A549 (cell line): ENCODE measurements at places on chromosomes 2 and 18.

DNA sequence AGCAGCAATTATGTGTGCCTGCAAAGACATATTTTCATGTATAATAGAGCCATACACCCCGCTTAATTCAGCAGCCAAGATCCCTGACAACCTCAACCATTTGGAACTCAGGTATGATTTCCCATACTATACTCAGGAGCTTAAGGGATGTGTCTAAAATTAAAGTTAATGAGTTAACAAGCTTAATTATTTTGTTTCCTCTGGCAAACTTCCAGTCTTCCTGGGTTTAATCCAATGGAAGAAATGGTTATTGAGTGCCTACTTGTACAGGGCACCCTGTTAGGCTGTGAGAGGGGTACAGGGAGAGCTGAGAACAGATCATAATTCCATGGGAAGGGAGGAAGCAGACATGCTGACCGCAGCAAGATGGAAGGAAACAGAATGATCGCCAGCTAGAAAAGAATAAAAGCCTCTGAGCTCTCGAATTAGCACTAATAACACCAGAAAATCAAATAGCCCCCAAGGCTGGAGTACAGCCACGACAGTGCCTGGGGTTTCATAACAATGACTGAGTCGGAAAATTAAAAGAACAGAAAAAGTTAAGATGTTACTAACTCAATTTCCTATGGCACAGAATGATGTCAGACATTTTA lies 20.8 kb upstream of the CEP68 start:
- DNase-seq = no peak

GRCh38 chr18:13375302-13376255 lies 157.0 kb downstream of the LDLRAD4 start:
- peak; percentile 61 for DNase-seq

DNA sequence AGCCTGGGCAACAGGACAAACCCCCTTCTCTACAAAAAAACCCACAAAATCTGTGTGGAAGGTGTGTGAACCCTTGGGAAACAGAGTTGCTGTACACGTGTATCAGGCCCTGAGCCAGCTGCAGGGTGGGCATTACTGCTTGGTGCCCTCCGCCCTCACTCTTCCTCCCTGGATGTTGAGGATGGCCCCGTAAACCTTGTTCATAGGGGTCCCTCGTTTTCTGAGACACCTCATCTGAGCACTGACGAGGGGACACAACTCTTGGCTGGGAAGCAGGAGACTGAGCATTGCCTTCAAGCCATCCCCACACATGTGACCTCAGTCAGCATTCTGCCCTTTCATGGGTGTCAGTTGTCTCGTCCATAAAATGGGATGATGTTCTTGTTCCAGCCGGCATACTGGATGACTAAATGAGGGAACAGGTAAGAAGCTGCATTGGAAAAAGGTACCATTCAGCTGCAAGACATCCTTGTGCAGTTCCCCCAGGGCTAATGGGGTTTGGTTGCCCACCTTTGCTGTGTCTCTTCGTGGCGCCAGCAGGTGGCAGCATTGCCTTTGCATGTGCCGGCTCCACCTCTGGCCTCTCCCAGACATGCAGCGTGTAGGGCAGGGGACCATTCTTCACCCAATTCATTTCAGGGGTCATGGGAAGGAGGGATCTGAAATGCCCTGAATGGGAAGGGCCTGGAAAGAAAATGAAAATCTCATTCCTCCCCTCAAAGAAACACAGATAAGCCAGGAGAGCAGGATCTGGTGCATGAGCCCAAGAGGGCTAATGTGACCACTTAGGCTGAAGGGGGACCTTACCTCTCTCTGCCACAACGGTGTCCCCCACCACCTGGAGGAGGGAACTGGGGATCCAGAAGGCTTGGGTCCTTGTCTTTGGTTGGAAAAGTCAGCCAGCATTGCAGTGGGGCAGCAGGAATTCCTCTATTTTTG lies 36.4 kb upstream of the HAAO start:
- DNase-seq = peak; percentile 80

- no peak for DNase-seq
Measured at GRCh38 chr2:195022508-195022830, 634.6 kb upstream of the SLC39A10 start.

DNA sequence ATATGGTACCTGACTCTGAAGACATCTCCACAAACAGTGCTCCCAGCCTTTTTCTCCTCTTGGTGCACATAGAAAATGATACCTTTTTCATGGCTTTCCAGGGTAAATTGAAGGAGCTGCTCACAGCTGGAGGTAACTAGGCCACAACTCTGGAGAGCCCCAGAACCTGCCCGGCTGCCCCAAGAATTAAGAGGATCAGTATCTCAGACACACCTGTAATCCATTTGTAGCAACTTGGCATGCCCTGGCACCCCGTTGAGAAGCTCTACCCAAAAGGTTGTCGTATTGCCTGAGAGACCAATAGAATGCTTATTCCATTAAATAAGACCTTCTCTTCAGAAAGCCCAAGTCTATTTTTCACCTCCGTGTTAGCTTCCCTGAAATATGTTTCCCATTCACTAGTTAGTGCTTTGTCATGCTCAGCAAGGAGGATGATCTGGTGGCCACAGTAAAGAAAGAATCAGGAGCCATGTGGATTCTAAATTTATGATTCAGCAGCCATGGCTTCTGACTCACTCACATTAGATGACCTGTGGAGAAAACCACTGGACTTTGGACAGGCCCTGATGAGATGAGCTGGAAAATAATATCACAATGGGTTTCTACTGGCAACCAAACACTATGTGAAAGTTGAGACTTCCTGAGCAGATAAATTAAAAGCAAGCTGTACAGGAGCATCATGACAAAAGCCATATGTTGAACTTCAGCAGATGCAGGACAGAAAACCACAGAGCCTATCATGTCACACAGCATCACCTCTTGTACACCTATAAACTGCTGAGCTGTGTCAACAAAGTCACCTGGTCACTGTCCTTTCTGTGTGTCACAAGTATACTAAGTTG lies 253.3 kb upstream of the OSR1 start:
- DNase-seq = peak; percentile 80

- DNase-seq = no peak
Measured at GRCh38 chr2:134934641-134935040, 16.0 kb downstream of the CCNT2 start.

DNA sequence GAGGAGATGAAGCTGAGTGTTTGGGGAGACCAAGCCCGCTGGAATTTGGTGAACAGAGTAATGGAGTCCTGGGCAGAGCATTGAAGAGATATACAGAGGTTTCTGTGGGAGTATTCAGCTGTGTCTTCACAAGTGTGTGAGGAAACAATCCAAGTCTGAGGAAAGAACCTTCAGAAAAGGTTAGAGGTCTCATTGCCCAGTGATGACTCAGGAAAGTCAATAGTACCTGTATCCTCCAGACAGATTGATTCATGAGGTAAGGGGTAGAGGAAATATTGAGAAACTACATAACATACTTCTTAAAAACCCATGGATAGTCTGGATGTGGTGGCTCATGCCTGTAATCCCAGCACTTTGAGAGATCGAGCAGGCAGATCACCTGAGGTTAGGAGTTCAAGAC lies 392.3 kb downstream of the GALNT13 start:
- DNase-seq = peak; percentile 84
